Osteoblast (primary cell): ENCODE measurements at places on chromosomes 6 and 20. TPM values are rescaled to one million over a fixed set of nuclear protein-coding genes. Genes with fewer than 3 reads are reported as not detected.

- no peak for DNase-seq
Observed at GRCh38 chr6:20408851-20409250, 7.2 kb downstream of the E2F3 start.

DNA sequence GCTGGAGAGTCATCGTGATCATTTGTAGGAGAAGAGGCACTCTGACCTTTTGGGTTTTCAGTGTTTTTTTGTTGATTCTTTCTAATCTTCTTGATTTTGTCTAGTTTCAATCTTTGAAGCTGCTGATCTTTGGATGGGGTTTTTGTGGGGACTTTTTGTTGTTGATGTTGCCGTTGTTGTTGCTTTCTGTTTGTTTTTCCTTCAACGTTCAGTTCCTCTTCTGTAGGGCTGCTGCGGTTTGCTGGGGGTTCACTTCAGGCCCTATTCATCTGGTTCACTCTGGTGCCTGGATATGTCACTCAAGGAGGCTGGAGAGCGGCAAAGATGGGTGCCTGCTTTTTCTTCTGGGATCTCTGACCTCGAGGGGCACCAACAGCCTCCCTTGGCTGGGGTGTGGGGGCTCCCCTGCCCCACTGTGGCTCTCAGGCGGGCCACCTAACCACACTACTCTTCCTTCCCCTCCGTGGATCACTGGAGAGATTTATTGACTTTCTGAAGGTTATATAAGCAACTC, 21.5 kb upstream of the TMEM244 start:
- DNase-seq = no peak

CTCFL gene
- total RNA-seq = not detected in 2 replicates

DNA sequence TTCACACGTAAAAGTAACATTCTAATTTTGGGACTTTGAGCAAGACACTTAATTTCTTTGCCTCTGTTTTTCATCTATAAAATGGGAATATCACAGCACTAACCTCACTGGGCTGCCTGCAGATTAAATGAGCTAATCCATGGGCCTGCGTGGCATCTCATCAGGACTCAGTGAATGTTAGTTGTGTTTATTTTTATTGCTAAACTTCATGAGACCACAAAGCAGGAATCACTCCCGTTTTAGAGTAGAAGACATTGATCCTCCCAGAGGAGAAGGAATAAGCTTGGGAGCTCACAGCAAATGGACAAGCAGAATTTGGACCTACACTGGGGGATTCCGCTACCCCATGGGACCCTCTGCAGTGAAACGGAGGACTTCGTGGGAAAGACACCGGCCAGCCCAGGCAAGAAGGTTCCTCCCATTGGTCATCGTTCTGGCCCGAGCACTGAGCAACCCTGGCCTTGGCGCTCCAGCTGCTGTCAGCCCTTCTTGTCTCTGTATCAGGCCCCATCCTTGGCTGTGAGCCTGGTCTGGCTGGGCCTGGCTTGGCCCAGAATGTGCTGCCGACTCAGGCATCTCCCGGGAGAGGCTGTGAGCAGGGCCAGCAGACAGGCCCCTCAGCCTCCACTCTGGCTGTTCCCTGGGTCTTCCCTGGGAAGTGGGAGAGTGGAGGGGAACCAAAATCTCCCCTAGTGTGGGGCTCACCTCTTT, 79.8 kb downstream of the NFATC2 start:
- DNase-seq = peak; percentile 90

GRCh38 chr20:16562259-16562658, 11.0 kb downstream of the KIF16B start:
- peak; percentile 29 for DNase-seq

- peak; percentile 37 for DNase-seq
Observed at GRCh38 chr6:10194816-10195672, 219.8 kb downstream of the TFAP2A start.

DNA sequence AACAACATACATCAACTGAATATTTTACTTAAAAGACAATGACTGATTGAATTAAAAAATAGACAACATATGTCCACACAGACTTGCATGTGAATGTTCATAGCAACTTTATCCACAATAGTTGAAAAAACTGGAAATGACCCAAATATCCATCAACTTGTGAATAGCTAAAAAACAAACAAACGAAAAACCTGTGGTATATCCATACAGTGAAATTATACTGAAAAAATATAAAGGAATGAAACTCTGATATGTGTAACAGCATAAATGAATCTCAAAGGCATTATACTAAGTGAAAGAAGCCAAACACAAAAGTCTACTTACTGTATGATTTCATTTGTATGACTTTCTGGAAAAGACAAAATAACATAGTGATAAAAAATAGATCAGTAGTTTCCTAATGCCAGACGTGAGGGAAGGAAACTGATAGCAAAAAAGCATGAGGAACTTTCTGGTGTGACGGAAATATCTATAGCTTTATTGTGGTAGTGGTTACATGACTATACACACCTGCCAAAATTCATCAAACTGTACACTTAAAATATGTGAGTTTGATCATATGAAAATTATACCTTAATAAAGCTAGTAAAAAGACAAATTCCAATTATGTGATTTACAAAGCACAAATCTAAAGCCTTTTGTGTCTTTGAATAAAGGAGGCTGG, 123.2 kb downstream of the BACH2 start:
- no peak for DNase-seq

DNA sequence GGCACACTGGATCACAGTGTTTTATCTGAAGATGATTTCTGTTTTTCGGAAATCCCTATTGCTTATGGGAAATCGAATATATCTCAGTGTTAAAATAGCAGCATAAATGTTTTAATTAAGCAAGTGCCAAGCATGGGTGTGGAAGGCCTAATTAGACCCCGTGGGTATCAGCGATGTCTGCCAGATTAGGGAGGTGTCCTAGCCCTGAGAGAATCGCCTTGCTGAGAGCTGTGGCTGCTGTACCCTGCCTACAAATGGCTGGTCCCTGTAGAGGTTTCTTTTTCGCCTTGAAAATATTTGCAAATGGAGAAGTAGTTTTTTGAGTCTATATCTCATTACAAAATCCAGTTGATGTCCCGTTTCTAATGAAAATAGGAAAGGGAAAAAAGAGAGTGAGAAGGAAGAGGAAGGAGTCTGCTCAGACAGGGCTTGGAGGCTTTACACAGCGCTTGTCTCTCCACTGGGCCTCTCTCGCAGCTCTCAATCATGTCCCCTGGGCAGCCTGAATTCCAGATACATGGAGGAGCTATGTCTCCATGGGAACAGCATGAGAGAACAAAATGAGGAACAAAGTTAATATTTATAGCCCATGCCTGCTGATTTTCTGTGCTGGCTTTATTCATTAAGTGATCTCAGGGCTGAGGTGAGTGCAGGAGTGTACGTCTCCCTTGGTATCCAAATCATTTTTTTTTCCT, 35.2 kb upstream of the BCLAF1 start:
- DNase-seq = no peak

- DNase-seq = peak; percentile 58
Observed at GRCh38 chr6:117540670-117541069, 58.2 kb downstream of the DCBLD1 start.

- DNase-seq = no peak
Observed at GRCh38 chr6:139161817-139162284, 27.0 kb downstream of the HECA start.
